ENCODE measurements at places on chromosomes 1 and 21. TPM values are rescaled to one million over a fixed set of nuclear protein-coding genes. Genes with fewer than 3 reads are reported as not detected.

Gene PTPRU
- not detected for polyA plus RNA-seq

GRCh38 chr1:54409156-54410142 lies 3.3 kb upstream of the SSBP3 start:
- DNase-seq: no peak

GRCh38 chr1:46333300-46334029 lies 7.1 kb upstream of the NSUN4 start:
- DNase-seq: no peak

- DNase-seq: no peak
Observed at GRCh38 chr1:50940291-50940690, 19.8 kb downstream of the FAF1 start.

Gene TENT5C
- polyA plus RNA-seq: 64.7 TPM

DNA sequence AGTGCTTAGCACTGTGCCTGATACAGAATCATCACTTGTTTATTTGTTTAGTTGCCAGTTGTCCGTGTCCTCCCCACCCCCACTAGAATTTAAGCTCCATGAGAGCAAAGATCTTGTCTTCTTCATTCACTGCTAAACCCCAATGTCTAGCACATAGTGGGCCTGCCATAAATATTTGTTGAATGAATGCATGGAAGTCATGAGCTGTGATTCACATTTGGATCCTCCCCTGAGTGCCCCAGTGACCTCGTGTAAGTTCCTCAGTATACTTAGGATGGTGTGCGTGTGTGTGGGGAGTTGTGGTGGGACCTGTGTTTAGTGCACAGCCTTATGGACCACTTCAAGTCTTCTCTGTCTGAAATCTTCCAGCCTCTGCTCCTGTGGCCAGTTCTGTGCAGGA lies 23.1 kb downstream of the IER5 start:
- DNase-seq: no peak

GRCh38 chr1:25063591-25064416 lies 133.7 kb upstream of the RUNX3 start:
- DNase-seq: no peak

- DNase-seq: no peak
Observed at GRCh38 chr1:84719543-84720217, 29.4 kb upstream of the SSX2IP start.

DNA sequence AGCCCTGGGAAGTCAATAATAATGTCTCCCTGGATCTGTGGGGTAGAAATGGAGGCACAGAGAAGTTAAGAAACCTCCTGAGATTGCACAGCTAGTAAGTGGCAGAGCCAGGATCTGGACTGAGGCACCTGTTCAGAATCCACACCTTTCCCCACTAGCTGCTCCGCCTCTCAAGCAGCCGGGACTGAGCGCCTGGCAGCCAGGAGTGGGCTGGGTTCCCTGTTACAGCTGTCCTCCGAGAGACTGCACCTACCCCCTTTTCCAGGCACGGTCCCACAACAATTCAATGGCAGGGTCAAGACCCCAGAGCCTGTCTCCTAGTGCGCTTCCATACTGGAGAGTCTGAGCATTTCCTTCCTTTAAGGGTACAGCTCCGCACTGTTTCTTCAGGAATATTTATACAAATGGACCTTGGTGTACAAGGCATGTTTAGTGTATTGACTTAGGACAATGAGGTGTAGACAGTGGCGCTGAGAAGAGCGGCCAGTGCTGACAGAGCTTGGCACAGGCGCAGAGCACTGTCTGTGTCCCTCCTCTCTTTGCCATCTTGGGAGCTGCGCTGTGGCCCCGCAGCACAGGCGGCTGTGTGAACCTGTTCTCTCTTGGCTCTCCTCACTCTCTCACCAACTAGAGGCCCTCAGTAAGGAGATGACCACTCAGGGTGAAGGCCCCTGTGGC lies 24.4 kb downstream of the GRHL3 start:
- DNase-seq: no peak

DNA sequence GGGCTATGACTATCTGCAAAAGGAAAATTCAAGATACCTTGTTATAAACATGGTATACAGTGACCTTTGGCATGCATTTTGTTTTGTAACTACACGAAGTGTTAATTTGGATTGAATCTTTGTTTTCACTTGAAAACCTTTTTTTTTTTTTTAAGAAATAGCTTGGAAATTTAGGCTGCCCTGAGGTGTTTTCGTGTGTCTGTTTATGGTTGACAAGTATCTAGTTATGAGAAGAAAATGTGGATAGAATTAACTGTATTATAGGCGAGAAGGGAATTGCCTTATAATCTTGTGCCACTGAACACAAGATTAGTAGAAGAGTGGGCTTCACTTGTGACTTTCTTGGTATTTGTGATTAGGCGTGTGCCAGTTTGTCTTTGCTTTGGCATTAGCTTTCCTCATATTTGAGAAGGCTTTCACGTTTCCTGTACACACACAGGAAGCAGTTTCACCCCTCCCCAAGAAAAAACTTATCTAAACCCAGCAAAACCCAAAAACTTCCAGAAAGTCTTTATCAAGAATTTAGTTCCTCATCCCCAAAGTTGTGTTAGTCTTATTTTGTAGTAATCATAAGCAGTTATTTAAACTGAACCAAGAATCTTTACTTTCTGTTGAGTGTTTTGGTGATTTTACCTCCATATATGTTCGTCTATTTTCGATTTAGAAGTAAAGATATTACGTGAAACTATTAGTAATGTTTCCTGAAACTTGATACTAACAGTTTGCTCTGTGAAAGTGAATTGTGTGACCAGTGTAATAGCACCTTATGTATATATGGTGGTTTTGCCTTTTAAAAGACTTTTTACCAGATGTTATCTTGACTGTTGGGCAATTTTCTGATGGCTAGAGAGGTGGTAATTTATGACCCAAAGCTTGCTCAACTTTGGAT lies 3.8 kb downstream of the DYRK1A start:
- DNase-seq: peak; percentile 28

Gene ITGB2
- 519 TPM for polyA plus RNA-seq

Gene TNFRSF14
- 73.5 TPM for polyA plus RNA-seq

Gene NR1I3
- polyA plus RNA-seq: not detected

GRCh38 chr1:213381572-213382084 lies 330.6 kb downstream of the RPS6KC1 start:
- DNase-seq: no peak

DNA sequence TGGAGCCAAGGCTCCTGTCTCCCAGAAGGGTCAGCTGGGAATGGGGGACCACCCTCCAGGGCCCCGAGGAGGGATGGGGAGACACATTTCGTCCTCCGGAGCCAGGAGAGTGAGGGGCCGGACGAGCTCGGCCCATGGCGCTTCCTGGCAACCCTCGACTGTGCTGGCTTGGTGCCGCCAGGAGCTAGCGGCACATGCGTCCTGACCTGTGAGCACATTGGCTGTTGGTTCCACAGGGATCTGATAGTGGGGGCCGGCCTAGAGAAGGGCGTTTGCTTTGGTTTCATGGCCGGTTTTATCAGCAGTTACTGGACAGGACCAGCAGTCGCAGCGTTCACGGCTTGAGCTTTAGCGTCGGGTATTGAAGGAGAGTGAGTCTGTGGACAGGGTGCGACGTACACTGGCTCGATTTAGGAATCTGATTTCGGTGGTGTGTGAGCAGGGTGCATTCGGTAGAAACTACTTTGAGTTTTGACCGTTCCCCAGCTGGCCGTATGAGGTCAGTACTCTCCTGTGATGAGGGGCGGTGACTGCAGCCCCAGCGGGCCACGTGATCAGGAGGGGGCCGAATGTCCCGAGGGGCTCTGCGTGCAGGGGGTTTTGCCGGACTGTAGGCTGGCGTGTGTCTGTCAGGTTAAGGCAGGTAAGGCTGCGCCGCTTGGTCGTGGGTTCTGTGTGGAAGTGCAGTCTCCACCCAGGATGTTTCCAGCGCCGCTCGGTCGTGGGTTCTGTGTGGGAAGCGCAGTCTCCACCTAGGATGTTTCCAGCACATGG lies 18.7 kb downstream of the FAAP20 start:
- no peak for DNase-seq

Gene HAO2
- not detected for polyA plus RNA-seq

Gene MIXL1
- not detected for polyA plus RNA-seq

DNA sequence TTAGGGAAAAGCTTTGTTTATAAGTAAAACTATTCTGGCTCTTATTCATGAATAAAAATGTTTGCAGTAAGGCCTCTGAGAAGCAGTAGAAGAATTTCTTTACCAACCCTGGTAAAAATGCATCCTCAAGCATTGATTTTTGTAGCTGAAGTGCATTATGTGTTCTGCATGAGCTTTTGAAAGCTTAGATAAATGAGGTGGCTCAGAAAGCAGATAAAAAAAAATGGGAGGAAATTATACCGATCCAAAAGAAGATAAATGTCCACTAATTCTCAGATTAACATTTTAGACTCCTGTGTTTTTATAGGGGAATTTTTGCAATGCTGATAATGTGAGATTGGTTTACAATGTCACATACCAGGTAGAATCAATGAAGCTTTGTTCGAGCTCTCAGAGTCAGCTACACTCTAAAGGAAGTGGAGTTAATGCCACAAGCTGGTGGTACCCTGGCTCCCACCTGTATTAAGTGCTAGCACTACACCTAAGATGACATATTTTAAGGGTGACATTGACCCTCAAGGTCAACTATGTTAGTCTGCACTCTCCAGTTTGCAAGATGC lies 85.5 kb upstream of the SELENON start:
- DNase-seq: no peak

DNA sequence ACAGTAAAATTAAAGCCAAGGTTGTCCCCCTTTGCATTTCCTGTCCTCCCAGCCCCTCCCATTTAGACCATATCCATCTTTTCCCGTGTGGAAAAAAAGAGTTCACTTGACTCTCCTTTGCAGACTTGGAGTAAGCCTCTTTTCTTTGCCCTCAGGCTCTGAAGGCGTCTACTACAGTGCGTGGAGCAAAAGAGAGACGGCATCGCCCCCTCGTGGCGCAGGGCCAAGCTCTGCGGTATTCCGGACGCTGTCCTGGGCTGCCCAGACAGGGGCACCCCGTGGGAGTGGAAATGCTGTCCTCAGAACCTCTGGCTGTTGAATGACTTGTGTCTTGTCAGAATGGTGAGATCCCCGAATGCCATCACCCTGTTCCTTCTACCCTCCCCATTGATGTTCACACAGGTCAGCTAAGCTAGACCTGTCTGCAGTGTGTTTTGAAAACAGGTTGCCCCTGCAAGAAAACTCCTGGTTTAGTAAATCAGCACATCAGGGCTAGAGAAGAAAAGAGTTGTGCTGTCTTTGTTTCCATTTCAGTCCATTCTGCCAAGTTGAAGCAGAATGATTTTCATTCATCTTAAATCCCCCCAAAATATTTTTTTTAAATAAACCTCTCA lies 12.3 kb upstream of the GJA8 start:
- peak; percentile 39 for DNase-seq

Gene TCHH
- polyA plus RNA-seq: not detected

DNA sequence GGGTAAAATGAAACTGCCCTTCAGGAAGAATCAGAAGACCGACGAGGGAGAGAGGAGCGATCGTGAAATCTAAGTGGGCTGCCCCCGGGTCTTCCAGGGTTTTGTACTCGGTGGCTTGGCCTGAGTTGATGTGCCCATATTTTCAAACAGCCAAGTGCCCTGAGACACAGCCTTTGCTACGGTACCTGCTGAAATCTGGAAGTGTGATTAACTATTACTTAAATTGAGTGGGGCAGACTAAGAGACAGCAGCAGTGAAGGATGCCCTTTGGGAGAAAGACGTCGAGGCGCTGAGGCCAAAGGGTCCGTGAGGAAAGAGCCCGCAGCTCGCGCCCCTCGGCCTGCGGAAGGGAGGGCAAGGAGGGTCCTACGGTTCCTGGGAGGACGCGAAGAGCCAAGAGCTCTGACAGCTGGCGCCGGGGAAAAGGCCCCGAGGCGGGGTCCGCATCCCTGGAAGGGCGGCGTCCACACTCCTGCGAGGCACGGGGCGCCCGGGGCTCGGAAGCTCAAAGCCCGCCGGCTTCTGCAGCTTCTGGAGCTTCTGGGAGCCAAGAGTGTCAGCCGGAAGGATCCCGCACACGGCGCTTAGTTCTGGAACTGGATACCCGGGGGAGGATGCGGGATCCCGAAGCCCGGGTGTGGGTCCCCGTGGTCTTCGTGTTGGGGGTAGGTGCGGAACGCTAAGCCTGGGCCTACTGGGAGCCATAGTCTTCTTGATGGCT lies 15.4 kb upstream of the RNU1-4 start:
- no peak for DNase-seq

GRCh38 chr21:46454142-46454541 lies 4.5 kb upstream of the DIP2A start:
- DNase-seq: no peak

Gene SLC35E2B
- polyA plus RNA-seq: 25.8 TPM

Gene USP33
- 34.0 TPM for polyA plus RNA-seq

- no peak for DNase-seq
Observed at GRCh38 chr1:160208557-160209320, 3.6 kb downstream of the PEA15 start.

DNA sequence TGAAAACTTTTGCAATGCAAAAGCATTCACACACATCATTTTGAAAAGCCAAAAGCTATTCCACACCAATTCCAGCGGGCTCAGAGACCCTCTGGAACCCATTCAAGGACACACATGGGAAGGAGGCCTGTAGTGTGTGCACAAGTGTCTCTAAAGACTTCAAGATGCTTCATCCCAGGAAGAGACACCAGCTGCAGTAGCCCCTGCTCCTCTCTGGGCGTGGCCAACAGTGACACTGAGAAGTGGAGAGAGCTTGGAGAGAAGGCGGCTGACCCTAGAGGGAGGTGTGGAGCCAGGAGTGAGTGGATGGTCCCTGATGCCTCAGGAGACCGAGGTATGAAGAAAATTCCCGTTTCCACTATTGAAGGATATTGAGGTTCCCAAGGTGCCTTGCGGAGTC lies 14.9 kb upstream of the TNNI1 start:
- DNase-seq: no peak

DNA sequence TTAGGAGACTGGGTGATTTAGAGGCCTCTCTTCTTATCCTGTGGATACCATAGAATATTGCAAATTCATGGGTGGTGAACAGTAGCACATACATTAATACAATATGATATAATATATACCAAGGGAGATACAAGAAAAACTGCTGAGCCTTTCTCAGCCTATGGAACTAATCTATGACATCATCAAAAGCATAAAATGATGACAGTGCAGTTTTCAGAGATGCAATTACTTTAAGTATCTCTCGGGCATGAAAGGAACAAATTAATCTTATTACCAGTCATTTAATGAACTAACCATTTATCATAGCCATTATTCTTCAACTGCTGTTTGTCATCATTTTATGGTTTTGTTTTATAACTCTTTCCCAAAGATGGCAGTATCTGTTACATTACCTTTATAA lies 3.5 kb downstream of the CHODL start:
- no peak for DNase-seq

Gene TMEM269
- polyA plus RNA-seq: not detected

Gene ZFP69
- 3.7 TPM for polyA plus RNA-seq

Gene CLCA2
- not detected for polyA plus RNA-seq

Gene RAB42
- not detected for polyA plus RNA-seq
